ENCODE measurements at places on chromosomes 7 and 10. TPM values are rescaled to one million over a fixed set of nuclear protein-coding genes. Genes with fewer than 3 reads are reported as not detected.

The GALNT17 gene
- total RNA-seq, result 24.2 TPM

The PTPRE gene
- 3.1 TPM for total RNA-seq

The MUC3A gene
- not detected for total RNA-seq

The CALN1 gene
- total RNA-seq, result not detected

DNA sequence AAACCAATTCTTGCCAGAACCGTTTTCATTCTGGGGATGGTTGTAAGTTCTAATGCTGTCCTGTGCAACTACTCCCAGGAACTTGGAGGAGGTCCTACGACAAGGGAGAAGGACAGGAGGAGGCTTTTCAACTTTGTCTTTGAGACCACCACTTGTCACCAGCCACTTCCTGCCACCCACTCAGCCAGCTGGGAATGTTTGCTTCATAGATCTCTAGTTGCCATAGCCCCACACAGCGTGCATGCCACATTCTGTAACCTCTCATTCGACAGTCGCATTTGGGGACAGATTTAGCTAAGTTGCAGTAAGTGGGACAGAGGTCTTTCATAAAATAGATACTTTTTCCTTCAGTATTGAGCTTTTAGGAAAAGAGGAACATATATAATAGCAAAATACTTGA lies 78.0 kb downstream of the TAF3 start:
- H3K27ac ChIP-seq, result no peak overlapping the region
- peaks cover 5% of the 10 kb centered on the region for H3K4me1 ChIP-seq
- H3K36me3 ChIP-seq, result peaks cover 7% of the 10 kb centered on the region
- no peak for DNase-seq

- H3K36me3 ChIP-seq, result peaks cover 22% of the 10 kb centered on the region
- no peak overlapping the region for H3K4me3 ChIP-seq
- no peaks in the 10 kb centered on the region for H3K4me1 ChIP-seq
- H3K27me3 ChIP-seq, result peaks cover 6% of the 10 kb centered on the region
- H3K27ac ChIP-seq, result no peak overlapping the region
Measured at GRCh38 chr10:71812913-71813590, 38.0 kb downstream of the PSAP start.

DNA sequence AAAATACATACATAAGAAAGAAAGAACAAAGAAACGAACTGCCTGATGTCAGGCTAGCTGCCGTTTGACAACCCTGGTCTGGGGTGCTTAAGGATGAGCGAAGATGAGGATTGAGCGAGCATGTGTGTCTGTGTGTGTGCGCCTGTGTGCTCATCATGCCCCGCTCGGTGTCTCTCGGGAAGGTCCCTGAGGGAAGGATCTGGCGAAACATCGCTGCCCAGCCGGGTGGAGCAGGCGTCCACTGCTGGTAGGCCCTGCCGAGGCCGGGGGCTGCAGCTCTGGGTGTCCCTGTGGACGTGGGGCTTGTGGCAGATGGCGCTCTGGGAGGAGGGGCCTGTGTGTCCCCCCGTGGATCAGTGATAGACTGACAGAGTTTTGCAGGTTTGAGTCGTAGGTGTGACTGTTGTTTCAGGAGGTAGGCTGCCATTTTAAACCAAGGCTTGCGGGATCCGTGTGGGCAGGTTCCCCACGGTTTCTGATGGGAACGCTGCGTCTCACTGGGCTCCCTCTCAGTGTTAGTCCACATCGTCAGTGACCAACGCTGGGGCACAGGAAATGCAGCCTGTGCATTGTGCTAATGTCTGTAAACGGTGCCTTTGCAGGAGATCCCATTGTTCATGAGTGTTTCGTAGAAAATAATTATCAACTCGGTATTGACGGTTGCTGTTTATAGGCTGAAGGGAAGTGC lies 5.9 kb upstream of the SUN1 start:
- H3K27ac ChIP-seq, result peak overlapping the region; percentile 71
- H3K4me1 ChIP-seq, result peaks cover 67% of the 10 kb centered on the region
- H3K4me3 ChIP-seq, result no peak overlapping the region
- peak; percentile 90 for DNase-seq
- no peaks in the 10 kb centered on the region for H3K27me3 ChIP-seq
- peaks cover 4% of the 10 kb centered on the region for H3K36me3 ChIP-seq

DNA sequence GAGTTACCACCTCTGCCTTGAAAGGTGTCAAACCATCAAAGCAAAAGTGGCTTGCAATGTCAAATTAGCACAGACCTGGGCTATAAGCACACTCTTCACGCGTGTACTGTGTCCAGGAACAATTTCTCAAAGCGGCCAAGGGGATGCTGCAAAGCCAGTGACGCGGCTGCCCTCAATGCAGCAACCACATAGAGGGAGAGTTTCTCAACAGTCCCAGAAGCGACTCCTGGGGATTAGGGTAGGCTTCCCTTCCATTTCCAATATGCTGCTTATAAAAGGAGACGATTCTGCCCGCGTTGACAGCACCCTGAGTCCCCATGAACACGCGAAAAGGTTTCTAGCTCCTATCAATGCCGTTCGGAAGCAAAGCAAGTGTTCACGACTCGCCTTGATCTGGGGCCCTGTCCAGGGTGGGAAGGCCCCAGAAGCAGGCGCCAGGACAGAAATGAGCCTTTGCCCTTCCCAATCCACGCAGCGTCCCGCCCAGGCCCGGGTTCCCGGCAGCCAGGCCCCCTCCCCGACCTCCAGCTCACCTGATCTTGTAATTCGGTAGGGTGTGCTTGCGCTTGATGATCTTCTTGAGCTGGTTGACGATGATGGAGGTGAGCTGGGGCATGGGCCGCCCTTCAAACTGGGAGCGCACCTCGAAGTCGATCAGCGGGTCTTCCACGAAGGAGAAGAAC lies 1.3 kb downstream of the PDZD8 start:
- H3K4me1 ChIP-seq, result peaks cover 44% of the 10 kb centered on the region
- no peaks in the 10 kb centered on the region for H3K36me3 ChIP-seq
- H3K27ac ChIP-seq, result peak overlapping the region; percentile 85

GRCh38 chr7:4675771-4676367 lies 6.2 kb upstream of the FOXK1 start:
- no peaks in the 10 kb centered on the region for H3K36me3 ChIP-seq
- peaks cover 5% of the 10 kb centered on the region for H3K4me1 ChIP-seq
- H3K27me3 ChIP-seq, result no peaks in the 10 kb centered on the region

- peaks cover 14% of the 10 kb centered on the region for H3K4me1 ChIP-seq
- H3K27ac ChIP-seq, result no peak overlapping the region
- peaks cover 36% of the 10 kb centered on the region for H3K36me3 ChIP-seq
- no peak overlapping the region for H3K4me3 ChIP-seq
- no peaks in the 10 kb centered on the region for H3K27me3 ChIP-seq
Measured at GRCh38 chr10:124991835-124992234, 49.9 kb downstream of the ZRANB1 start.

GRCh38 chr7:151761957-151762356 lies 115.0 kb downstream of the PRKAG2 start:
- no peak overlapping the region for H3K27ac ChIP-seq
- H3K36me3 ChIP-seq, result no peaks in the 10 kb centered on the region
- H3K27me3 ChIP-seq, result peaks cover 14% of the 10 kb centered on the region

DNA sequence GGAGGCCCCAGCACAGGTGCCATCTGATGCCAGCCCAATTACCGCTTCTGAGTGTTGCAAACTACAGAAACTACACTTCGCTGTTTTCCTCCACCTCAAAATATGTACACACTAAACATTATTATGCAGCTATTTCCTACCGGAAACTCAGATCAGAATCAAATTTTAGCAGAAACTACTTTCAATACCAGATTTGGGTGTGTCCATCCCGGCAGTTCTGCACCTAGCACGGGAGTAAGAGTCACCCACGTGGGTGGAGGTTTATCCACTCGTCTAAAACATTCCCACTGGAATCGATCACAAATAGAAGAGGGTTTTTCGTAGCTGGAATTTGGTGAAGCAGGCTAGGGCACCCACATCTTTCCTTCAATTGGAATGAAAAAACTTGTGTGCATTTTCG lies 214.4 kb upstream of the PRKCQ start:
- no peaks in the 10 kb centered on the region for H3K36me3 ChIP-seq
- H3K4me3 ChIP-seq, result no peak overlapping the region
- H3K27ac ChIP-seq, result no peak overlapping the region
- no peak for DNase-seq

DNA sequence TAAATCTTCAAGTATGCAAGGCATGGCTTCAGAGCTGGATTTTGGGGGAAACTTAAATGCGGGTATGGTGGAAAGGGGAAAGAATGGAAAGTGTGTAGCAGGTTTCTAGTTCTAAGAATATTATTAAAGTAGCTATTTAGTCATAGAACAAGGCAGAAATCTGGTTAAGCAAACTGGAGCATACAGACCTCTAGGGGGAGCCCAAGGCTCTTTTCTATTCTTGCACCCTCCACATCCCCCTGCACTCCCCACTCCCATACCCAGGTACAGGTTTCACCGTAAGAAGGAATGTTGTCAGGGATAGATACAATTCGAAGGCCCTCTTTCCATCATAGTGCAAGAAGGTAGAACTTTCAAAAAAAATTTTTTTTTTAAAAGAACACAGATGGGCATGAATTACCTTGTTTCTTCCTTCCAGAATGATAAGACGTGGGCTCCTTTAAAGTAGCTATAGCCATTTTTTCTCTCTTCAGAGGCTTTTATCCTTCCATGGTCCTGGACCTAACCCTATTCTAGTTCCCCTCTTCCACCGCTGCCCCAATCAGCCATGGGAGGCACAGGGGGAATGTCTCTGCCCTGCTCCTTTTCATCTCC lies 41.5 kb upstream of the SMIM30 start:
- no peak for DNase-seq
- H3K4me3 ChIP-seq, result no peak overlapping the region
- peaks cover 29% of the 10 kb centered on the region for H3K27me3 ChIP-seq

DNA sequence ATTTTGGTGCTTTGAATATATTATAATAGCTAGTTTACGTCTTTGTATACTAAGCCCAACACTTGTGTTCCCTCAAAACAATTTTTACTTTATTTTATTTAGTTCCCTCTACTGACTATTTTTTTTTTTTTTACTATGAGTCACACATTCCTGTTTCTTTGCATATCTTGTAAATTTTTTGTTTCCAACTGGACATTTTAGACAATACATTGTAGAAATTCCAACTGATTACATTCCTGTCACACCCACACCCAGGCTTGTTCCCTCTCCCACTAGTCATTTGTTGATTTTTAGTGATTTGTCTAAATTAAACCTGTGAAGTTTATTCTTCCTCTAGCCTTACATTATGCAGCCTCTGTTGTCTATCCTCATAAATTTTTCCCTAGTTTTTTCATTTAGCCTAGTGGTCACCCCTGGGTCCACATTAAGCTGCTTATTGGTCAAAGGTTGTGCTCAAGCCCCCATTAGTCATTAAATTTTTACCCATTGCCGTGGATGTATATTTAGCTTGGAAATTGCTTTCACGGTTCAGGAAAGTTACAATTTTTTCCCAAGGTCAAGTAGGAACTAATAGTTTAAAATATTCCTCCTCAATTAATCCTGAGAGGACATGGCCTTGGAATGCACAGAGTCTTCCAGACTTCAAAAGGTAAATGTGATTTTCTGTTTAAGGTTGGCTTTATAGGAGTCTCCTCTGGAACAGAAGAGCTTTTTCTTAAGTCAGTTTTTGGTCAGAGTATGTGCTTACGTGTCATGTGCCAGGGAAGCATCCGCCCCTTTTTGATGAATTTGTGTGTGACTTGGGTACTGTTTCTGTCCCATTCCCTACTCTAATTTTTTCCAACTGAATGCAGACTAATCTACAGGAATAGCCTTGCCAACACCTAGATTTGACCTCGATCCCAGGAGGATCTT lies 207.6 kb upstream of the TMEM72 start:
- peak overlapping the region; percentile 42 for H3K27ac ChIP-seq
- H3K27me3 ChIP-seq, result no peaks in the 10 kb centered on the region
- peaks cover 4% of the 10 kb centered on the region for H3K36me3 ChIP-seq
- no peak overlapping the region for H3K4me3 ChIP-seq

GRCh38 chr10:13712837-13713581 lies 126.2 kb downstream of the PRPF18 start:
- no peak overlapping the region for H3K4me3 ChIP-seq
- peaks cover 68% of the 10 kb centered on the region for H3K4me1 ChIP-seq
- peaks cover 15% of the 10 kb centered on the region for H3K36me3 ChIP-seq
- no peaks in the 10 kb centered on the region for H3K27me3 ChIP-seq

GRCh38 chr7:19619122-19619521 lies 89.7 kb downstream of the POLR1F start:
- no peak overlapping the region for H3K27ac ChIP-seq
- H3K36me3 ChIP-seq, result no peaks in the 10 kb centered on the region
- H3K27me3 ChIP-seq, result peaks cover 3% of the 10 kb centered on the region
- no peak overlapping the region for H3K4me3 ChIP-seq
- H3K4me1 ChIP-seq, result peaks cover 11% of the 10 kb centered on the region
- DNase-seq, result no peak

DNA sequence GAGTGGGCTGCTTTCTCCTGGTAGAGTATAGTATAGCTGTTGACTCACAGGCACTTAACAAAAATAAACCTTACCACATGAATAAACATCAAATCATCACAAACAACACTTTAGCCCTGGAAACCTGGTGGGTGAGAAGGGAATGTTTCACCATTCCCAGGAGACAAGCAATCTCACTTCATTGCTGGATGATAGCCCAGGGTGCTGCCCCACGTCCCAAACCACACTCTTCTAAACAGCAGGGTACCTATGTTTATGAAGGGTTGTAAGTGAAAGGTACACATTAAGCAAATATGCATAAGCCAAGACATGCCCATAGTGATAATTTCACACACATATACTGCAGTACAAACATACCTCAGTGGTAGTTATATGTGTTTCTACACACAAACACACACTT lies 276.2 kb downstream of the FGFR2 start:
- DNase-seq, result no peak
- H3K36me3 ChIP-seq, result peaks cover 1% of the 10 kb centered on the region
- H3K27ac ChIP-seq, result no peak overlapping the region
- H3K27me3 ChIP-seq, result peaks cover 15% of the 10 kb centered on the region
- H3K4me3 ChIP-seq, result no peak overlapping the region

GRCh38 chr7:41643616-41644015 lies 59.3 kb downstream of the INHBA start:
- H3K4me3 ChIP-seq, result no peak overlapping the region
- H3K4me1 ChIP-seq, result peaks cover 7% of the 10 kb centered on the region
- H3K27ac ChIP-seq, result no peak overlapping the region
- H3K27me3 ChIP-seq, result no peaks in the 10 kb centered on the region

GRCh38 chr10:78187371-78187770 lies 153.7 kb downstream of the RPS24 start:
- no peaks in the 10 kb centered on the region for H3K36me3 ChIP-seq
- no peak overlapping the region for H3K4me3 ChIP-seq
- no peaks in the 10 kb centered on the region for H3K4me1 ChIP-seq
- no peak overlapping the region for H3K27ac ChIP-seq
- H3K27me3 ChIP-seq, result peaks cover 14% of the 10 kb centered on the region

- no peak overlapping the region for H3K27ac ChIP-seq
- H3K36me3 ChIP-seq, result peaks cover 23% of the 10 kb centered on the region
- H3K27me3 ChIP-seq, result no peaks in the 10 kb centered on the region
- no peak overlapping the region for H3K4me3 ChIP-seq
- no peaks in the 10 kb centered on the region for H3K4me1 ChIP-seq
- DNase-seq, result no peak
Measured at GRCh38 chr7:64504581-64505120, 58.2 kb downstream of the ZNF680 start.

GRCh38 chr7:77788327-77788902 lies 9.8 kb downstream of the TMEM60 start:
- H3K4me1 ChIP-seq, result peaks cover 4% of the 10 kb centered on the region
- no peak for DNase-seq
- peaks cover 3% of the 10 kb centered on the region for H3K36me3 ChIP-seq
- H3K27me3 ChIP-seq, result no peaks in the 10 kb centered on the region
- H3K4me3 ChIP-seq, result no peak overlapping the region

Data from chondrocyte (in vitro differentiated cells).